RKO (cell line): ENCODE measurements at places on chromosomes 4 and X.
A peak's percentile ranks its signal among the peaks of the same experiment; 100 is the strongest.

- DNase-seq, result no peak
Observed at GRCh38 chrX:16804923-16805464, 18.7 kb downstream of the TXLNG start.

- peak; percentile 83 for DNase-seq
Observed at GRCh38 chr4:53541577-53542206, 49.6 kb downstream of the LNX1 start.

DNA sequence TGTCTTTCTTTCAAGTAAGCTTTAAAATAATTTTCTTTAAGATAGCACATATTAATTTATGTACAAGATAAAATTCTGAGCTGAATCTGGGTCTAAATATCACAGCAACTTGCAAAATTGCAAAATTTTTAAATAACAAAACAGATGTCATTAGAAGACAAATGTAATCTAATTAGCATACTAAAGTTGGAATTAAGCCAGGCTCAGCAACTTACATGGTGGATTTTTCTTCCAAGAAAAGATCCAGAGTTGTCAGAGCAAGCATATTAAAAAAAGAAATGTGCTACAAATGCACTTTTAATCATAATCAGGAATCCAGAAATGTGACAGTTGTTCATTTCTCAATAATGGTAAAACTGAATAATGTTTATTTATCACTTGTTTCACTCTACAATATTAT, 906.9 kb upstream of the INTU start:
- no peak for DNase-seq

DNA sequence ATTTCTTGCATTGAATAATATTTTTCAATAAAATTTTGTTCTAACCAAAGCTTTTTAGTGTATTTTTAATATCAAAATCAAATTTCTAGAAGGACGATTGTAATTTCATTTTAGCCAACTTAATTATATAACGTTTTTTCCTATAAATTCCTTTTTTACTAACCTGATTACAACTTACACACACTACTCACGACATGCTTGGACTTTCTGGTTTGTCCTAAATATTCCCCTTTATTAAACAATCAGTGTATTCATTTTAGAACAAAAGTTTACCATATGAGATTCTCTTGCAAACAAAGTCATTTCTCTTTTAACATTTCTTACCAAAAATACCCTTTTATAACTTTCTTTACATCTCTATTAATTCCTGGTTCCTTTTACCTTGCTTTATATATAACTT, 173.7 kb downstream of the PWWP3B start:
- DNase-seq, result peak; percentile 10
